ENCODE measurements at places on chromosomes 6 and 20.

DNA sequence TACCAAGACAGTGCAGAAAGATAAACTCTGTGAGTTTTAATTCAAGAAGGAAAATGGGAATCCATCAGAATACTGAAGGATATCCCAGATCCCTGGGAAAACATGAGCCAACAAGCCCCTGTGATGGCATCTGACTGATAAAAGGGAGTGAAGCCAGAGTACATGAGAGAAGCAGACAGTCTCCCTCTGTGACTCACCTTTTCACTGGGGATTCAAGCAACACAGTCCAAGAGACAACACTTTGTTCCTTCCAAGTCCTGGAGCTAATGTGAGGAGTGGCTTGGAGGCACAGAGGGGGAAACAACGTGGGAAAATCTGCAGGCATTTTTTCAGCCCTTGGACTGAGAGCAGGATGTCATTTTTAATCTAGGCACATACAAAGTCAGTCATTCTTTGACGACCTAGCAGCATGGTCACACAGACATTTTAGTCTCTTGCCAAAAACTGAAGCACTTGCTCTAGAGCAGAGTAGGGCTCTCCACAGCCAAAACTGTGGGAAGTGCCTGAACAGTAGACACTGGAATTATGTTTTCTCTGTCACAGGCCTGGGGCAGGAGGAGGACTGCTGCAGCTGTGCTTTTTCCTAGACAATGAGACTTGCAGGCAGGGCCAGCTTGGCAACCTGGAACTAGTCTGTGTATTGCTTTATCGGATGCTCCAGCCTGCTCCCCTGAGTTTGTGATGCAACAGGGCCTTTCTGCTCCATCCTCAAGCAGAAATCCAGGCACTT is 465.0 kb upstream of the GJE1 start:
- no peak for DNase-seq

DNA sequence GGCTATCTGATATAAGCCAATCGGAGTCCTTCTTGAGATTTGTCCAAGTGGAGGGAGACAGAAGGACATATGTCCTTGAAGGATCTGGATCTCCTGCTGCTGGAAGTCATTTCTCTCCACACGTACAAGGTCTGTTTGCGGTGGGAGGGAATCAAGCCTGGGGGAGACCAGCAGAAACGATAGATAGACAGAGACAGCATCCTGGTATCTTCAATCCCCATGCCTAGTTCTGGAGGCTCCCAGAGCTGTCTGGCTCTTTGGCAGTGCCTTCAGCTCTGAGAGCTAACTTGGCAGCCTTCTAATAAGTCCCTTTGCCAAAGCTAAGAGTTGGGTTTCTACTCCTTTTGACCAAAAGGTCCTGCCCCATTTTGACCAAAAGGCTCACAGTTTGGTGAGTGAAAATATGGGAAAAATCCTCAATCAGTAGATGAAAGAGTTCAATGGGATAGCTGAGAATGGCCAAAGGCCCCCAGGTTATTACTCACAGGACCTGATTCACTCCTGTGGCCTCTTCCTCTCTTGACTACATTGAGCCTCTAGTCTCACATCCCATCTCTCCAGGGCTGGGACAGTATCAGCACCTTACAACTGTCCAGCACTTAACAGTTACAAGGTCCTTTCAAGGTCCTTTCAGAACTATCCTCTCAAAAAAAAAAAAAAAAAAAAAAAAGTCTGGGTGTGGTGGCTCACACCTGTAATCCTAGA is 20.3 kb downstream of the AARS2 start:
- DNase-seq, result no peak

GRCh38 chr20:45944151-45944964 is 9.9 kb downstream of the PCIF1 start:
- no peak for DNase-seq

DNA sequence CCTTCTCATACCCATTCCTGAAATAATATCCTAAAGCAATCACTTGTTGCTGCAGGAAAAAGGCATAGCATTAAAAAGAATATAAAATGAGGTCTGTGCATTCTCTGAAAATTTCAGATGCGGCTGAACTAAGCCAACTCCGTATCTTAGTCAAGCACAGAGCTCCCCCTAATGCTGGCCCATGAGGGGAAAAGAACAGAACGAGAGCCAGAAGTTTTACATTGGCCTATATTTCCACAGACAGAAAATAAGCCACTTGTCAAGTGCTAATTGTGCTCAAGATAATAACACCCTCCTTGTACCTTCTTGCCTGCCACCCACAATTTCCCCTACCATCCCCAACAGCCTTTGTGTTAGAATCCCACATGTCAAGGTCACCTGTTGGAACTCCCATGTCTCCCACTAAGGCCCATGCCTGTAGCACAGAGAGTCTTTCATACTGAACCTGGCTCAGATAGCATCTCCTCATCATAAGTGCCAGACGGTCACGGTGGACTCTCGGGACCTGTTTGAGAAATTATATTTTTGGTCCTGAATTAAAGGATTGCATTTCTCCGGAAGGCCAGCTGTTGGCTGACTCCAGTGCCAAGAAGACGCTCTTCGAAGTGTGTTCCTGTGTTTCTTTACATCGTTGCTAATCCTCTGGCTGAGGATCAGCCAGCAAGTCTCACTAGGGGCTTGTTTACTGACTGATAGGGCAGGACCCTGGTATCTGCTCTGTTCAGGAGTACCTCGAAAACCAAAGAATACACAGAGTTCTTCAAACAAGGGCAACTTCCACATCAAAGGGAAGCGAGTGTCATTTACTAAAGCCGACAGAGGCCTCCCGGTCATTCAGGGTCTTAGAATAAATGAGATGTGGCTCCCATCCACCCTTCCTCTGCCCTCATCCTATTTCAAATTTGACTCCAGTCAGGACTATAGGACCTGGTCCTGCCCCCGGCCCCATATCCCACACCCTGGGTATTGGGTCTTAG is 183.4 kb upstream of the FBXL4 start:
- DNase-seq, result no peak

DNA sequence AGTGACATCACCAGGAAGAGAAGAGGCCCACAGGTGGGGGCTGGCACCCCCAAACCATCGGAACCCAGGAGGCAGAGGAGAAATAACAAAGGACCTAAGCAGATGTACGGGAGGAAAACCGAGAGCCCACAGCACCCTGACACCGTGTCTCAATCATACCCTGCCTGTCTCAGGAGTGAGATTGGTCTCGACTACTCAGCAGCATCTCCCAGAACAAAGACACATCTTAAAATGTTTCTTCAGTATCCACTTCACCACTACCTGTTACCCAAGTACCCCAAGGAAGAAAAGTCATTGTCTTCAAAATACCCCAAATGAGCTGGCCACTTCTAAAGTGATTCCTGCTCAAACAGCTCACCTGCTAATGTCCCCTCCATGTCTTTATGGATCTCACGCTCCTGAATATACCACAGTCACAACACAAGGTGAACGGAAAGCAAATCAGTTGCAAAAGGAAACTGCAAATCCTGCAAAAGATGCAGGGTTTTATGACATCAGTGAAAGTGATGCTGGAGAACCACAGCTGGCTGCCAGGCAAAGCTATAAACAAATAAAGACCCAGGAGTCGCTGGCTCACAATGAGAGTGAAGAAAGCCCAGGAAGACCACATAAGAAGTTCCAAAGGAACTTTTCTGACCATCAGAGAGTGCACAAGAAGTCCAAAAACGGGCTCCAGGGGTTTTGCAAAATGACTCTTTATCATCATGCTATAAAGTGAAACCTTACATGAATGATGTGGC is 44.1 kb downstream of the PREX1 start:
- DNase-seq, result no peak

Data from HS-27A (cell line).